Fibroblast of skin of left quadriceps (primary cell): ENCODE measurements at places on chromosomes 3 and 15.

DNA sequence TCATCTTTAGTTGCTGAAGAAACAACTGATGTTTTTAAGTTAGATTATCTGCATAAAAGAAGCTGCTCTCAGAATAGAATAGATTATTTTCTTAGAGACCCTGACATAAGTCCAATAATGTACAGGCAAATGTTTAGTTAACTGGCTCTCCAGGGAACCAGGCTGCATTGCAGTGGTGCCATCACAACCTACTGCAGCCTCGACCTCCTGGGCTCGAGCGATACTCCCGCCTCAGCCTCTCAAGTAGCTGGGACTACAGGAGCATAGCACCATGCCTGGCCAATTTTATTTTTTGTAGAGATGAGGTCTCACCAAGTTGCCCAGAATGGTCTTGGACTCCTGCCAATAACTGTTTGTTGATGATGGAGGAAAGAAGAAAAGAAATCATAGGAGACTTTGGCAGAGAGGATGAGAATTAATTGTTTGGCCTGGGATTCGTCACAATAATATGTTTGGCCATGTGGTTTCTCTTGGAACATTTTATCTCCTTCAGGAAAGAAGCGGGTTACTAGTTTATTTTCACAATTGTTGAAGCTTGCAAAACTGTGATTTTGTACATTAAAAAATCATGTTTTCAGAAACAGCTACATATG lies 429.2 kb downstream of the CADM2 start:
- DNase-seq: no peak

GRCh38 chr3:113698956-113699355 lies 2.5 kb upstream of the USF3 start:
- no peak for DNase-seq

GRCh38 chr3:39638301-39638700 lies 170.8 kb downstream of the MOBP start:
- no peak for DNase-seq

GRCh38 chr15:30877070-30877469 lies 26.6 kb upstream of the FAN1 start:
- DNase-seq: no peak

GRCh38 chr3:97712919-97713318 lies 51.6 kb upstream of the ARL6 start:
- no peak for DNase-seq

DNA sequence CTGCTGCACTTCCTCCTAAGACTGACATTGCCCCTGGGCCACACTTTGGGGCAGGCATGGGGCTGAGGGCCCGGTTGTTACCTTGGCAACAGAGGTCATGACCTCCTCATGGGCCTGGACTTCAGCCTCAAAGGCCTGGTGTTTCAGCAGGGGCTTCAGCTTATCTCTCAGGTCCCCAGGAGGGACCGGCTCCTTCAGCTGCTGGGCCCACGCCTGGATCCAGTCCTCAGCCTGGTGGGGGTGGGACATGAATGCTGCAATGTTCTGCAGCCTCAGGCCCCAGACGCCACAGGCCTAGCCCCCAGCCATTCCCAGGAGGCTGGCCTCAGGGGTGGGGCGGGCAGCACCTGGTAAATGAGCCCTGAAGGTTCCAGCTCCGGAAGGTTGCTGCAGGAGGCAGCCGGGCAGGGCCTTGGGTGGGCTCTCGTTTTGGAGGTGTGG lies 27.6 kb downstream of the SPTBN5 start:
- no peak for DNase-seq

- no peak for DNase-seq
Observed at GRCh38 chr3:114706591-114707232, 412.9 kb downstream of the TIGIT start.

DNA sequence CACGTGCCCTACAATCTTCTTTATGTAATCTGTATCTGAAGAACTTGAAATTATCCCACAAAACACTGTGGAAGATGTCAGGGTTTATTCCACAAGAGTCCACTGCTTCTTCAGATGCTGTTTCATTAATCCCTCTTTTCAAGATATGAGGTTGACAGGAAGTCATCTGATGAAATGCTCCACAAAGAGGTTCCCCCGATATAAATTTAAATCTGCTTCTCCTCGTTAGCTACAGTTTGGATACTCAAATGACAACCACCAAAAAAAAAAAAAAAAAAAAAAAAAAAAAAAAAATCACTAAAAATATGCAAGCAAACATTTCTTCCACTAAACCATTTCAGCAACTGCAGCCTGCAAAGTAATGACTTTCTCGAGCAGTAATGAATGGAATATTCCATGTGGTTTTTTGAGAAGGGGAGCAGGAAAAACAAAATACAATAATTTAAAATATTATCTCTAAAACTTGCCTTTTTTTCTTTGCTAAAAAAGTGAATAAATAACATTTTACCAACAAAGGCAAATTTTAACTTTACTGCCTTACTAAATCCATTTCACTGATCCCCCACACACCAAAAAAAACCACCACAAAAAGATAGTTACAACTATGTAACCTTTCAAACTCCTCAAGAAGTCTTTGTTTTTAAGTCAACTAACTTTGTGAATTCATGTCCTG lies 37.8 kb downstream of the DLG1 start:
- DNase-seq: peak; percentile 6

GRCh38 chr15:66016199-66016598 lies 146.9 kb downstream of the RAB11A start:
- DNase-seq: no peak

DNA sequence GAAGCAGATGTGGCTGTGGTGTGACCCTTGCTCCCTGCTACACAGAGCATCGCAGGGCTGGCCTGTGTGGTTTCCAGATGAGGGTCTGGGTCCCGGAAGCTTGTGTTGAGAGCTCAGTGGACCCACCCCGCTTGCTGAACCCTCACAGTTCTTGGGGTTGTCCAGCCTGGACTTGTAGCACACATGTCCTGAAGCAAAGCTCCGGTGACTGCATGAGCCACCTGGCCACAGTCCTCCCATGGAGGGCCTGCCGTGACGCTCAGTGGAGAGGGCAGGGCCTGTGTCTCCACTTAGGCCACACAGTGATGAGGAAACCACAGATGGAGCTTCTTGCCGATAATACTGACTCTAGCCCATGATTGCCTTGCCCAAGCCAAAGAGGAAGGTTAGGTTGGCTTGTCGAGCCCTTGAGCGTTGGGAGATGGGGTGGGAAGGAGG lies 62.6 kb downstream of the RGMA start:
- DNase-seq: no peak

DNA sequence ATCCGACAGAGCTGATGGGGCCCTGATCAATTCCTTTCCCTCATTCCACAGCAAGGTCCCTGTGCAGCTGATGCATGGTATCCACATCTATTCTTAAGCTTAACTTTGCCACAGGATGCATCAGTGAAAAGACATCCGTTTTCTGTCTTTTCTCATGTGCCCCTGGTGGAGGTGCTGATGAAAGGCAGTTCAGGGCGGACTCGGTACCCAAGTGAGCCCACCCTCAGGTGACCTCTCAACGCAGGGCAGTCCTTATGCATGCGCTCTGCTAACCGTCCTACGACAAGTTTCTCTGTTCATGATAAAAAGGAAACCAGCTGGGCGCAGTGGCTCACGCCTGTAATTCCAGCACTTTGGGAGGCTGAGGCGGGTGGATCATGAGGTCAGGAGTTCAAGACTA lies 251.4 kb downstream of the ADAMTS17 start:
- no peak for DNase-seq

- no peak for DNase-seq
Observed at GRCh38 chr15:38876211-38876610, 311.6 kb upstream of the RASGRP1 start.

GRCh38 chr3:66495668-66496045 lies 5.2 kb downstream of the LRIG1 start:
- no peak for DNase-seq

DNA sequence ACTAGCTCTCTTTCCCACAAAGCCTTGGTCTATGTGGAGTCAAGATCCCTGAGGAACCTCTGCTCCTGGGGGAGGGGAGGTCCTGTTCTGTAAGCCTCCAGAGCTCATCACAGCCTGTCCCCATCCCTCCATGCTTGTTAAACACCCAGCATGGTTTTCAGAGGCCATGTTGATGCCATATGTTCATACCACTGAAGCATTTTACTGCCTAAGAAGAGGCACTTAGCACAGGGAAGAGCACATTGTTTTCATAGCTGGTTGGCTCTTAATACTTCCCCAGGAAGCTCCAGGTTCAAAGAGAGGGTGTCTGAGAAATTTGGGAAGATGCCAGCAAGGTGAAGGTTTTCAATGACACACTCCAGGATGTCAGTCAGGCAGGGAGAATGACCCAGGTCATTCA lies 25.6 kb downstream of the CPNE4 start:
- peak; percentile 20 for DNase-seq

DNA sequence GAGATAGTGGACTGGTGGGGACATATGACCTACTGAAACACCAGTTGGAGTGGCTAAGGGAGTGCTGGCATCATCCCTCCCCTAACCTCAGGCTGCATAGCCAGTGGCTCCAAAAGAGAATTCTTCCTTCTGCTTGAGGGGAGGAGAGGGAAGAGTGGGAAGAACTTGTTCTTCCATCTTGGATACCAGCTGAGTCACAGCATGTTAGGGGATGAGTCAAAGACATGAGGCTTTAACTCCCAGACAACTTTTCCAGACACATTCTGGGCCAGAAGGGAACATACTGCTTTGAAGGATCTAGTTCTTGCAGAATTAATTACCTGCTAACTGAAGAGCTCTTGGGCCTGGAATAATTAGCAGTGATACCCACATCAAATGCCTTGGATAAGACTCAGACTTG lies 36.8 kb upstream of the PEX5L start:
- no peak for DNase-seq

DNA sequence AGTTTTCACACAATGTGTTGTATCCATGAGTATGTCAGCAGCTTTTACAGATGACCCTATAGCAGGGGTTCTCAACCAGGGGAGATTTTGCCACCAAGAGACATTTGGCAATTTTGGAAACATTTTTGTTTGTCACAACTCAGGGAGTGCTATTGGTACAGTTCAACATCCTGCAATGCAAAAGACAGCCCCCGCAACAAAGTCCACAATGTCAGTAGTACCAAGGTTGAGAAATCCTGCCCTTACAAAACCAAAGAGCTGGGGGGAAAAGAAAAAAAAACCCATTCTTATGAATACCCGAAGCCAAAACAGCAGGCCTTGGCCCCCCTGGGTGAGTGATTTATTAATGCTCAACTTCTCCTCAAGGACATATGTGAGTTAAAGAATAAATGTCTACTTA lies 99.1 kb downstream of the LARS2 start:
- DNase-seq: no peak

- DNase-seq: no peak
Observed at GRCh38 chr3:125349556-125350165, 25.5 kb downstream of the ZNF148 start.

DNA sequence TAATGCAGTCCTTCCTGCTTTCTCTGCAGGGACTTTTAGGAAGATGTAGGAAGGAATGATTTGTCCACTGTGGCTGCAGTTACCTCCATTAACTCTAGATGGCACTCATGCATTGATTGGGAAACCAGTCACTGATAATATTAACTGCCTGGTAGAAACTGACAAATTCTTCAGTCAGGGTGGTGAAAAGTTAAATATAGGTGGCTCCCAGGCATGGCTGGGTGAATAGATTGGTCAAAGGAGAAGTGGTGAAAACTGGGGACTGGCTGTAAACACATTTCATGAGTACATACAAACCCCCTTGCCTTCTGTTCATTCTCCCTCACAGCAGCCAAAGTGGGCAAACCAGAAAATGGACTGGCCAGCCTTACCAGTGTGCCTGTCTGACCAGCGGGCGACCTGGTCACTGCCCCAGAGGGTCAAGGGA lies 333.4 kb downstream of the THSD4 start:
- peak; percentile 53 for DNase-seq
